ENCODE measurements at places on chromosomes 4 and X.

DNA sequence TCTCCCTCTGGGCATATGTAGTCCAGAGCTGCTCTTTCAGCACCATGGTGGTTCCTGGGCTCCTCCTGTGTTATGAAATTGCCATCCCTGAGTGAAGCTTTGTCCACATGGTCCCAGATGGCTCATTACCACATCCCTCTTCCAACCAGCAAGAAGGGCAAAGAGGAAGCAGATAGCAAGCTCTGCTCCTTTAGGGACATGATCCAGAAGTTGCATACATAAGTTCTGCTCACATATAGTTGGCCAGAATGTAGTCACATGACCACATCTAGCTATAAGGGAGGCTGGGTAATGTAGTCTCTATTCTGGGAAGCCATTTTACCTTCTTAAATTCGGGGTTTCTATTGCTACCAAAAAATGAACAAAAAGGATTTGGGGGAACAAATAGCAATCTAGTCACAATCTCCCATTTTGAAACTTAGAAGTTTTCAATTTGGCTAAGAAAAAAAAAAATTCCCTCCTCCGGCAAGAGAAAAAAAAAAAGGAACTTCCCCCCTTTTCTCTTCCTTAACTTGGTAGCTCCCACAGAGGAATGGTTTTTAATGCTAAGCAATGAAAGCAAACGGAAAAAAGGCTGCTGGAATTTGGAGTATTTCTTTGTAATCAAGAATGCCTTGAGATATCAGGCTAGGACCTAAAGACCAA is 88.2 kb upstream of the USP9X start:
- no peak for DNase-seq

DNA sequence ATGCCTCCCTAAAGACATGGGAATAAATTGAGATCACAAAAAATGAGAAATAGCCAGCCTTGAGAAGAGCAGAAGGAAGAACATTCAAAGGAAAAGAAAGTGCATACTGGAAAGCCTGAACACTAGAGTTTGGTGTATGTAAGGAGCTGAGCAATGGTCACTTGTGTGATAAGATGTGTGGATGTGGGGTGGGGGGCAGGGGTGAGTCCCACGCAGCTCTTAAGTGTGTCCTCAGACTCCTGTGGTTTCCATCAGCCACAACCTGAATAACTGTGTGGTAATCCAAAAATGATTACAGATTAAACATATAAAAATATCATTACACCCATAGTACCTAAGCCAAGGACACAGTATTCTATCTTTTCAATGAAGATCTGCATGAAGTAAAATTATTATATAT is 59.9 kb downstream of the ELOVL6 start:
- DNase-seq: no peak

DNA sequence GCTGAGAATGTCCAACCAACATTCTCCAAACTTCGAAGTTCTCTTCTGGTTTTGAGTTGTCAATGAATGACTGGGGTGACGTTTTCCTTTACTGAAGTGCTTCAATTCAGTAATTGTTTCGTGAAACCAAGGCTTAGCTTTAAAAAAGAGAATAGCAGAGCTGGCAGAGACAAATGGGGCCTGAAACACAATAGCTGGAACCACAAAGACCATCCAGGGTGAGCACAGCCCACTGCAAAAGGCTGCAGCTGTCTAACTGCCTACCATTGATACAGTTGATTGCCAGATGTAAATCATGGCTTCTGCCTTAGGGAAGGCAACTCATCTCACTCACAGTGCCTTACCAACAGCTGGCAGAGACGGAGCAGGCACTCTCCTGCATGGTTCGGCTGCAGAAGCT is 78.7 kb upstream of the ZNF518B start:
- no peak for DNase-seq

DNA sequence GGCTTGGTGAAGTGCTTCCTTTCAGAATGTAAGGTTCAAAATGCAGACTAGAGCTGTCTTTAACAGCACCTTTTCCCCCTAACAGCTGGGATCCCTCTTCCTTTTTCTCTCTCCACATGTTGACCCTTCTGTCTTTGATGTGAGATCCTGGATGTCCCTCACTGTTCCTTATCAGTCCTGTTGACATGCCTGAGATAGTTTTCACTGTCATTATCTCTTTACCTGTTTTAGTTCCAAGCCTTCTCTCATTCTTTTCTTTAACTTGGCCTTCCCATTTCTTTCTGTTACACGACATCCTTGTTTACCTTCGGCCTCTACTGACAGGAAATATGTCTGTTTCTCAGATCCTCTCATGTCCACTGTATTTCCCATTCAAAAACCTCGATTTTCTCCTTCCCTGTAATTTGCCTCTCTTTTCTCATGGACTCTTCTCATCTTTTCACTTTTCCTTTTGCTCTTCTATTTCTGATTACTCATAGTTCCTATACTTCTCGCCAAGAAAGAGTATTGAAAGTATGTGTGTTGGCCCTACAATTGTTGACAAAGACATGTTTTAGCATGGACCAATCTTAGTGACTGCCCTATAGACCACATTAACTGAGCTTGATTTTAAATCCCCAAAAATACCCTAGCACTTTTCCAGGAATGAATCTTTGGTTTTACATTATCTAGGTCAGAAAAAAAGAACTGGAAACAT is 1.2 kb upstream of the SOWAHB start:
- no peak for DNase-seq

GRCh38 chrX:35016051-35016450 is 73.5 kb downstream of the FAM47B start:
- DNase-seq: no peak

- DNase-seq: no peak
Measured at GRCh38 chr4:2047031-2047660, 12.0 kb upstream of the NAT8L start.
